ENCODE measurements at places on chromosomes 12 and 14. TPM values are rescaled to one million over a fixed set of nuclear protein-coding genes. Genes with fewer than 3 reads are reported as not detected.

DNA sequence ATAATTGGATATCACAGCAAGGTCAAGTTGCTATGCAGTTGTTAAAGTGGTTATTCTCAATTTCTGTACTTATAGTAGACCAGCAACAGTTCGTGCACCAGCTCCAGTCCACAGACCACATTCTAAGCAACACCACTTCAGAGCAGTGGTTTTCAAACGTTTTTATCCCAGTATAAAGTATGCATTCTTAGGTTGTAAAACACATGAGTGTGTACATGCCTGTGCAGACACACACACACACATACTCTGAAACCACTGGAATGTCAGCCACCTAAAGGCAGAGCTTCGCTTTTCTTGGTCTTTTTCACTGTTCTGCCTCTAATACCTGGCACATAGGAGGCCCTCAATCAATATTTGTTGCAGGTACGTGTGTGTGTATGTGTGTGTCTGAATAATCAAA lies 22.2 kb upstream of the C12orf71 start:
- no peak overlapping the region for H3K4me3 ChIP-seq
- no peak for DNase-seq
- no peaks in the 10 kb centered on the region for H3K4me1 ChIP-seq
- H3K27ac ChIP-seq: no peak overlapping the region
- H3K36me3 ChIP-seq: no peaks in the 10 kb centered on the region
- no peaks in the 10 kb centered on the region for H3K27me3 ChIP-seq

TMEM119 gene
- total RNA-seq: 2.6 TPM

TAS2R31 gene
- 1.7 TPM for total RNA-seq

GRCh38 chr14:95270203-95270602 lies 49.5 kb downstream of the CLMN start:
- no peaks in the 10 kb centered on the region for H3K36me3 ChIP-seq
- no peaks in the 10 kb centered on the region for H3K27me3 ChIP-seq
- H3K27ac ChIP-seq: no peak overlapping the region
- H3K4me1 ChIP-seq: peaks cover 2% of the 10 kb centered on the region
- DNase-seq: no peak

DNAI7 gene
- not detected for total RNA-seq

DNA sequence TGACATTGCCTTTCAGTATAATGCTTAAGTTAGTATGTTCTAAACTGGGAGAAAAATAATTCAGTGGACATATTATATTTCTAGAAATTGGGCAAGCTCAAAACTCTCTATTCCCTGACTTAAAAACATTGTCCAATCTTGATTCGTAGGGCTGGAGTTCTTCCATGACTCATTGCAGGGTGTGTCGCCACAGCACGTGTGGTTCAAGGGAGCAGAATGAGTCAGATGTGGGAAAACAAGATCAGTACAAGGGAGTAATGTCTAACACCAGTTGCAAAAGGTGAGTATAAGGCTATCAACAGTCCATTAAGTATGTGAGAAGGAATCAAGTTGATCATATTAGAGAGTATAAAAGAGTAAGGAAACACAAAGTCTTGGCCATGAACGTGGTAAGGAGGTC lies 887.0 kb downstream of the TMTC2 start:
- H3K4me3 ChIP-seq: no peak overlapping the region
- no peaks in the 10 kb centered on the region for H3K27me3 ChIP-seq
- DNase-seq: no peak
- no peaks in the 10 kb centered on the region for H3K36me3 ChIP-seq

GRCh38 chr12:83186419-83186818 lies 499.7 kb downstream of the TMTC2 start:
- no peak overlapping the region for H3K27ac ChIP-seq
- no peaks in the 10 kb centered on the region for H3K4me1 ChIP-seq
- no peaks in the 10 kb centered on the region for H3K27me3 ChIP-seq
- DNase-seq: no peak

- H3K36me3 ChIP-seq: no peaks in the 10 kb centered on the region
- H3K4me3 ChIP-seq: no peak overlapping the region
- H3K27ac ChIP-seq: no peak overlapping the region
- H3K4me1 ChIP-seq: no peaks in the 10 kb centered on the region
- H3K27me3 ChIP-seq: no peaks in the 10 kb centered on the region
- DNase-seq: no peak
Observed at GRCh38 chr14:93745603-93746273, 42.5 kb downstream of the PRIMA1 start.

GDF3 gene
- total RNA-seq: not detected

- H3K27ac ChIP-seq: no peak overlapping the region
- H3K4me3 ChIP-seq: no peak overlapping the region
- no peak for DNase-seq
- H3K36me3 ChIP-seq: no peaks in the 10 kb centered on the region
Observed at GRCh38 chr12:116657921-116658495, 79.9 kb downstream of the SPRING1 start.

DNA sequence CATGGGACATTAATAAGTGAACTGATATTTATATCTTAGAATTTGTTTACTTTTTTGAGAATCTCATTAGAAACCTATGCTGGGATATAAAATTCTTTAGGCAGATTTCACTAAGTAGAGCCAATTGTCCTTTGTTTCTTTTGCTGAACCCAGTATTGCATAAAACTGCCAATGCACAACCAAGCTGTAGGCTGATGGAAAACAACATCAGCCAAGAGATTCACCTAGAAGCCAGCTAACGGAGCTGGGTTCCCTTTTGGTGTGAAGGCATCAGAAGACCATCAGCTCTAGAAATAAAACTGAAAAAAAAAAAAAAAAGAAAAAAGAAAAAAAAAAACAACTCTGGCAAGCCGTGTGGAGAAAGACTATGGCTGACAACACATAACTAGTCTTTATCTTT lies 328.2 kb upstream of the PDE3A start:
- no peak overlapping the region for H3K27ac ChIP-seq
- H3K4me3 ChIP-seq: no peak overlapping the region
- H3K4me1 ChIP-seq: no peaks in the 10 kb centered on the region
- DNase-seq: no peak

GRCh38 chr14:54048311-54048710 lies 91.7 kb upstream of the BMP4 start:
- H3K27me3 ChIP-seq: no peaks in the 10 kb centered on the region
- DNase-seq: no peak
- no peak overlapping the region for H3K27ac ChIP-seq
- H3K4me1 ChIP-seq: no peaks in the 10 kb centered on the region

DNA sequence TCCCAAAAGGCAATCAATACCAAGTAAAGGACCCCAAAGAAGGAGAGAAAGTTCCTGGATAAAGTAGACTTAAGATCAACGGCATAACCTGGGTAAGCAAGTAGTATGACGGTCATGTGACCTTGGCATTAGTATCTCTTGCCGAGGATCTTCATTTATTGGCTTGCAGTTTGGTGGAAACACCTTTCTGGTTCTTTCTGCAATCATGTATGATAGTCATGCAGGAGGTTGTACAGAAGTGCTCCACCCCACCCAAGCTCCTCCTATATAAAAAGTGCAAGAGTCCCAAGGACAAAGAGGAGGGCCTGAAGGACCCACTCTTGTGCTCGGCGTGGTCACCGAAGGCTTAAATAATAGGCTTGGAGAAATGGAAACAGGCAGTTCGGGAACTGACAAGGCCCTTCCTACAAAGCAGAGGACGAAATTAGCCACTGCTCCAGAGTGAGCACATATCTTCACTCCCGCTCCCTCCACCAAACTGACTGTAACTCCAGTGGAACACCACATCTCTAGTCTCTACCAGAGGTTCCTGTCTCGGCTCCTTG lies 750 bp downstream of the CS start:
- H3K36me3 ChIP-seq: peaks cover 16% of the 10 kb centered on the region
- H3K4me1 ChIP-seq: peaks cover 59% of the 10 kb centered on the region
- peak overlapping the region; percentile 91 for H3K27ac ChIP-seq
- no peaks in the 10 kb centered on the region for H3K27me3 ChIP-seq

GRCh38 chr12:67742461-67742860 lies 93.9 kb downstream of the DYRK2 start:
- H3K4me3 ChIP-seq: no peak overlapping the region
- H3K36me3 ChIP-seq: no peaks in the 10 kb centered on the region
- H3K4me1 ChIP-seq: no peaks in the 10 kb centered on the region
- H3K27me3 ChIP-seq: no peaks in the 10 kb centered on the region
- H3K27ac ChIP-seq: no peak overlapping the region

CCDC184 gene
- 1.0 TPM for total RNA-seq

GRCh38 chr12:52498946-52499345 lies 5.9 kb upstream of the KRT6A start:
- no peaks in the 10 kb centered on the region for H3K4me1 ChIP-seq
- no peak overlapping the region for H3K4me3 ChIP-seq
- peaks cover 2% of the 10 kb centered on the region for H3K27me3 ChIP-seq
- H3K36me3 ChIP-seq: no peaks in the 10 kb centered on the region
- no peak overlapping the region for H3K27ac ChIP-seq
- DNase-seq: no peak

BDKRB2 gene
- not detected for total RNA-seq

- DNase-seq: peak; percentile 71
- no peaks in the 10 kb centered on the region for H3K27me3 ChIP-seq
- no peak overlapping the region for H3K27ac ChIP-seq
- peaks cover 16% of the 10 kb centered on the region for H3K36me3 ChIP-seq
- no peak overlapping the region for H3K4me3 ChIP-seq
- peaks cover 21% of the 10 kb centered on the region for H3K4me1 ChIP-seq
Observed at GRCh38 chr12:132523576-132524331, 33.8 kb downstream of the FBRSL1 start.

DNA sequence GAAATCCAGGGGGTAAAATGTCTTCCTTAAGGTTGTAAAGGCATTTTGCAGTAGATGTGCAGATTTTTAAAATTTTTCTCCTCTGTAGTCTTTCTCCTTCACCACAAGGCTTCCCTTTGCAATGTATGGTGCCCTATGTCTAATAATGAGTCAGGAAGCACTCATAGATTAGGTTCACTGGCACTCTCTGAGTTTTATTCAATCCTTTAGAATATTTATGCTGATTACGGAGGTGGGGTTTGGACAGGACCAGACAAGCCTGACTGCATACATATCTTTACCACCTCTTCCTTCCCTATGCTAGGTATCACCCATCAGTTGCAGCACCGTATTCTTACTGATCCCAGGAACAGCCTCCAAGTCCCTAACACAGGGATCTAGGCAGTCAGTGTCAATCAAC lies 99.5 kb downstream of the NEDD1 start:
- no peaks in the 10 kb centered on the region for H3K4me1 ChIP-seq
- H3K36me3 ChIP-seq: no peaks in the 10 kb centered on the region
- no peaks in the 10 kb centered on the region for H3K27me3 ChIP-seq
- no peak overlapping the region for H3K4me3 ChIP-seq

SLC6A15 gene
- not detected for total RNA-seq

DNA sequence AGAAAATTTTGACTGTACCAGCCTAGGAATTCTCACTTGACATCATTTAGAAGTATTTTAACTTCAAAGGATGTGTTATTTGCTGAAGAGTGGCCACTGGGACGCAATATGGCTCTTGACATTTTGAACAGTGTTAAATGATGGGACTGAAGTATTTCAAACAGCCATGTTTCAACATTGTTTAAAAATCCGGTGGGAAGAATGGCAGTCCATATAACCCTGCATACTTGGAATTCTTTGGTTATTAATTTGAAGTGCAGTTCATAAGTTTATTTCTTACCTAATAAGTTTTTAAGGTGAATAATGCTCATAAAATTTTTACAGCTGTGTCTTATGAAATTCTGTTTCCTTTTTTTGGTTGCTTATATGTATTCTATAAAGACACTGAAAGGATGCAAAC lies 8.3 kb downstream of the TMTC2 start:
- no peak overlapping the region for H3K4me3 ChIP-seq
- no peaks in the 10 kb centered on the region for H3K4me1 ChIP-seq
- H3K27me3 ChIP-seq: no peaks in the 10 kb centered on the region
- no peaks in the 10 kb centered on the region for H3K36me3 ChIP-seq

- H3K36me3 ChIP-seq: no peaks in the 10 kb centered on the region
- no peak overlapping the region for H3K27ac ChIP-seq
- no peak overlapping the region for H3K4me3 ChIP-seq
- H3K27me3 ChIP-seq: no peaks in the 10 kb centered on the region
- H3K4me1 ChIP-seq: no peaks in the 10 kb centered on the region
Observed at GRCh38 chr12:98754095-98754494, 109.0 kb downstream of the APAF1 start.

FAM222A gene
- total RNA-seq: 1.7 TPM

PRR4 gene
- total RNA-seq: not detected

ASB2 gene
- total RNA-seq: 1.2 TPM

- peak overlapping the region; percentile 95 for H3K27ac ChIP-seq
- no peak for DNase-seq
- no peaks in the 10 kb centered on the region for H3K36me3 ChIP-seq
- H3K4me3 ChIP-seq: peak overlapping the region; percentile 79
Observed at GRCh38 chr14:20680363-20680762, 4.0 kb upstream of the RNASE4 start.

GRCh38 chr14:82595466-82595865 lies 1061.8 kb upstream of the SEL1L start:
- H3K4me1 ChIP-seq: no peaks in the 10 kb centered on the region
- DNase-seq: no peak
- no peak overlapping the region for H3K27ac ChIP-seq

GRCh38 chr14:77337880-77338279 lies 17.0 kb downstream of the GSTZ1 start:
- H3K27me3 ChIP-seq: no peaks in the 10 kb centered on the region
- no peak for DNase-seq
- H3K27ac ChIP-seq: no peak overlapping the region
- peaks cover 29% of the 10 kb centered on the region for H3K36me3 ChIP-seq
- no peak overlapping the region for H3K4me3 ChIP-seq
- H3K4me1 ChIP-seq: no peaks in the 10 kb centered on the region

- H3K36me3 ChIP-seq: no peaks in the 10 kb centered on the region
- H3K4me1 ChIP-seq: no peaks in the 10 kb centered on the region
- H3K27me3 ChIP-seq: no peaks in the 10 kb centered on the region
- no peak overlapping the region for H3K4me3 ChIP-seq
Observed at GRCh38 chr12:58487255-58487654, 433.0 kb downstream of the LRIG3 start.

DNA sequence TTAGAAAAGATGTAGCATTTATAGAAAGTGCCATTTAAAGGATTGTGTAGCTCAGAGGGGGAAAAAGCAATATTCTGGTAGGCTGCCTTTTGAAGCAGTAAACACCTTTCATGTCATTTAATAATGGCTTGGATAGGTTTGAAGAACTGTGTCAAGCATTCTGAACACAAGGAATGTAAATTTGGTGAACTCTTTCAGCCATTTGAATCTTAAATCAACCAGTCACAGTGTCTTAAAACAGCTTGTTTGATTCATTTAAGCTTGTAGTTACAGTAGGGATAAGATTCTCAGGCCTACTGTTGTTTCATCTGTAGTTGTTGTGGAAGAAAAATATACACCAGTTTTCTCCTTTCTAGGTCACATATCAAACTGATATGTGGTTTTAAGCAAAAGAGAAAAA lies 299.4 kb upstream of the NOVA1 start:
- no peaks in the 10 kb centered on the region for H3K27me3 ChIP-seq
- no peaks in the 10 kb centered on the region for H3K4me1 ChIP-seq
- H3K27ac ChIP-seq: no peak overlapping the region

GRCh38 chr12:50088577-50089335 lies 3.6 kb downstream of the SMARCD1 start:
- DNase-seq: peak; percentile 26
- H3K27me3 ChIP-seq: no peaks in the 10 kb centered on the region
- H3K36me3 ChIP-seq: peaks cover 66% of the 10 kb centered on the region
- H3K4me1 ChIP-seq: peaks cover 21% of the 10 kb centered on the region
- no peak overlapping the region for H3K27ac ChIP-seq
- H3K4me3 ChIP-seq: no peak overlapping the region

Measured in CD4-positive, alpha-beta T cell (primary cell).